ENCODE measurements at places on chromosomes 1 and 21.

GRCh38 chr1:71599306-71599705 lies 518.5 kb upstream of the ZRANB2 start:
- DNase-seq = no peak

GRCh38 chr1:90723590-90724108 lies 6.5 kb upstream of the BARHL2 start:
- DNase-seq = no peak

DNA sequence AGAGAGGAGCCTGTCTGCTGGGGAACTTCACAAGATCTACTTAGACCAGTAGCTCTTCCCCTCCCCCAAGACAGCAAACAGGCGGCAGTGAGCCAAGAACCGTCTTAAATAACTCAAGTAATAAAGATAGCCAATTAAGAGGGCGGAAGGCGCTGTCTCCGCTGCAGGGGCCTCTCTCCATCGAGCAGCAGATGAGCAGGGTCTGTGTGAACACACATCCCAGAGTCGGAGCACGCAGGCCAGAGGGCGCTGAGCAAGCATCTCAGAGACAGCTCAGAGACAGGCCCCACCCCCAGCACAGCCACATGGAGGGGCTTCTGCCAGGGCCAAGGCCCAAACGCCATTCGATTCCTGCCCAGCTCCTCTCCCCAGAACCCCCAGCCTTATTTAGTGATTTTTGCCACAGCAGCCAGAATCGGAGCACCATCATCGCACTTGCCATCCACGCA lies 11.1 kb downstream of the IFFO2 start:
- DNase-seq = no peak

GRCh38 chr1:3391711-3392110 lies 62.8 kb upstream of the ARHGEF16 start:
- DNase-seq = no peak

Data from activated T-cell treated with anti-CD3 and anti-CD28 coated beads for 24 hours (primary cell).